ENCODE measurements at places on chromosomes 7 and 10.

DNA sequence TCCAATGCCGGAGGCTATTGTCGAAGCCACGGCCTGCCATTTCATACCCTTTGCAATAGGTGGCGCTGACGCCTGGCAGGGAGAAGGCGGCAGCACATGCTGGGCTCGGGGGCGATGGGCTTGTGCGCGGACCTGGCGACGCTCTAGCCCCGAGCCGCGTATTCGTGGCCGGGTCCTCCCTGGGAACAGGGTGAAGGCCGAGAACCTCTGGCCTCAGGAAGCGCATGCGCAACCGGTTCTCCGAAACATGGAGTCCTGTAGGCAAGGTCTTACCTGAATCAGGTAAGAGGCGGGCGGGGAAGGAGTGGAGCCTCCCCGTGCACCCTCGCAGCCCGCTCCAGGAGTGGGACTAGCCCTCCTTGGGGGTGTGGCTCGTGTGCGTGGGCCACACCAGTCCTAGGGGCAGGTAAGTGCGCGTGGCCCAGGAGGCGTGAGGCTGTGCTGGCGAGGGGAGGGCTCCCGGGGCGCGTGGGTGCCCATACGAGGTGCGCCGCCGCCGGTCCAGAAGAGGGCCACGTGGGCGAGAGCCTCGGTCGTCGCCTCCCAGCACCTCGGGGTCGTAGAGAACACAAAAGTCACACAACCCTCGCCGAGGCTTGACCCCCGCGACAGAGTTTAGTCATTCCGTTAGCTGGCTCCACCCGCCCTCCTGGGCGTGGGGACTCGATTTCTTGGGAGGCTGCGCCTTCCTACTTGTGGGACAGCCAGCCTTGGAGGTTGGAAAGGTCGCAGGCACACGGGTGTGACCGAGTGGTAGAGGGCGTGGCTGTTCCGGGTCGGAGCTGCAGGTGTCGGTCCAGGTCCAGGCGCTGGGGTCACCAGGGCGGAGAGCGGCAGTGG is 5.6 kb upstream of the MEST start:
- no peak for ATAC-seq

GRCh38 chr10:12250181-12250580 is 54.2 kb downstream of the CDC123 start:
- no peak for ATAC-seq

- ATAC-seq, result no peak
Measured at GRCh38 chr7:112262855-112263487, 56.5 kb downstream of the ZNF277 start.

DNA sequence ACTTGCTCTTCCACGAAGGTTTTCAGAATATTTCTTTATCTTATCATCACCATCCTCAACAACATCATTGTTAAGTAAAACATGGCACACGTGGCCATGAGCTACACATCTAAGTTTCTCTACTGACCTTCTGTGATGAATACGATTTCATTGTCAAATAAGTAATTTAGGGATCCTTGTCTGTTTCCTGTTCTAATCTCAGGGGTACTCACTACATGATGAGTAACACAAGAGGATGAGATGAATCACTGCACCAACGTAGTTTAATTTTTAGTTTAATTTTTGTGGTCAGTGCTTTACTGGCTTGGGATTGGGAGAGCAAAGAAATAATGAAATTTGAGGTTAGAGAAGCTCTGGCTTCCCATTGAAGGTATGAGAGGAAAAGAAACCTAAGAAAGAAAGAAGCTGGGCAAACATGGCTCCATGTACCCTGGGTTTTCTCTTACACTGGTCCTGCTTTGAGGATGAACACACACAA is 461.9 kb upstream of the KLF6 start:
- ATAC-seq, result peak; percentile 69

DNA sequence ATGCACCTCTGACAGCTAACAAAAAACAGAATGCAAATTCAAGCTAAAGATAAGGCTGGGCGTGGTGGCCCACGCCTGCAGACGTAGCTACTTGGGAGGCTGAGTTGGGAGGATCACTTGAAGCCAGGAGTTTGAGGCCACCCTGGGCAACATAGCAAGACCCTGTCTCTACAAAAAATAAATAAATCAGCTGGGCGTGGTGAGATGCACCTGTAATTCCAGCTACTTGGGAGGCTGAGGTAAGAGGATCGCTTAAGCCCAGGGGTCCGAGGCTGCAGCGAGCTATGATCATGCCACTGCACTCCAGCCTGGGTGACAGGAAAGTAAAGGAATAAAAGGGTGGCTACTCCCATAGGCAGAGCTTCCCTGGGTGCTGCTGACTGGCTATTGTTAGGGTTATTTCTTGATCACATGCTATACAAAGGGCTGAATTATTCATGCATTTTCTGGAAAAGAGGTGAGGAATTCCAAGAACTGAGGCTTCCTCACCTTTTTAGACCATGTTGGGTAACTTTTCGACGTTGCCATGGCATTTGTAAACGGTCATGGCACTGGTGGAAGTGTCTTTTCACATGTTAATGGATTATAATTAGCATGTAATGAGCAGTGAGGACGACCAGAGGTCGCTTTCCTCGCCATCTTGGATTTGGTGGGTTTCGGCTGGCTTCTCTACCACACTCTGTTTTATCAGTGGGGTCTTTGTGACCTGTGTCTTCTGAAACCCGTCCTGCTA is 6.9 kb upstream of the PSMG3 start:
- ATAC-seq, result no peak

GRCh38 chr10:43857931-43858315 is 209.2 kb upstream of the ZNF32 start:
- ATAC-seq, result no peak

- no peak for ATAC-seq
Measured at GRCh38 chr10:30631188-30631587, 1.6 kb upstream of the LYZL2 start.

- no peak for ATAC-seq
Measured at GRCh38 chr10:36736311-36736710, 389.1 kb upstream of the ANKRD30A start.

DNA sequence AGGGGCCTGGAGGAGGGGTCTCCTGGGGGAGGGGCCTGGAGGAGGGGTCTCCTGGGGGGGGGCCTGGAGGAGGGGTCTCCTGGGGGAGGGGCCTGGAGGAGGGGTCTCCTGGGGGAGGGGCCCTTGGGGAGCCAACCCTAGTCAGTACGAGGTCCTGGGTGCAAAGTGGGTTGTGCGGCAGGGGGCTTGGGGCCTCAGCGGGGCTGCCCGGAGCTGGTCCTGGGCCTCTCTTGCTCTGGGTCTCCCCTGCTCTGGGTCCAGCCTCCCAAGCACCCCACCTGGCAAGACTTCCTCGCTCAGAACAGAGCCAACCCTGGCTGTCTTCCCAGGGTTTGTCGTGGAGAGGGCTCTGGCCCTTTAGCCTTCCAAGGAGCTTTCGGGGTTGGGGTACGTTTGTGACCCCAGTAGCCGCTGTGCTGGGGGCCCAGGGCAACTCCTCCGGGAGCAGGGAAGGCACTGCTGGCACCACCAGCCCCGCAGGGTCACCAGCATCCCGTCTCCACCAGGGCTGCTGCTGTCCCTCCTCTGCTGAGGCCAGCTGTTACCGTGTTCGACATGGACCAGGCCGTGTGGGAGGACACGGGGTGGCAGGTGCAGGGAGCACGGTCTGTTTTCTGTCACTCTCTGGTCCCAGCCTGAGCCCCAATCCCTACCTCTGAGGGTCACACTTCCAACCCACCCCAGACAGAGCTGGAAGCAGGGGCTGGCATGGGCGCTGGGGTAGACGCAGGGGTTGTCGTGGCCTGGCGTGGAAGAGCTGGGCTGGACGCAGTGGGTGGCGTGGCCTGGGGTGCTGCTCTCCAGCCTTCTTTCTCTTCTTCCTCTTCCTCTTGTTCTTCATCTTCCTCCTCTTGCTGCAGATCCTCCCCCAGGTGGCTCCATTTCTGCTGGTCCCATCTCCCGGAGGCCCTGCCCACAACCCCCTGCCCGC is 22.8 kb downstream of the PWWP2B start:
- ATAC-seq, result no peak

GRCh38 chr10:7544203-7544602 is 122.6 kb downstream of the ITIH5 start:
- ATAC-seq, result no peak

GRCh38 chr7:7251742-7252141 is 69.4 kb downstream of the C1GALT1 start:
- no peak for ATAC-seq

DNA sequence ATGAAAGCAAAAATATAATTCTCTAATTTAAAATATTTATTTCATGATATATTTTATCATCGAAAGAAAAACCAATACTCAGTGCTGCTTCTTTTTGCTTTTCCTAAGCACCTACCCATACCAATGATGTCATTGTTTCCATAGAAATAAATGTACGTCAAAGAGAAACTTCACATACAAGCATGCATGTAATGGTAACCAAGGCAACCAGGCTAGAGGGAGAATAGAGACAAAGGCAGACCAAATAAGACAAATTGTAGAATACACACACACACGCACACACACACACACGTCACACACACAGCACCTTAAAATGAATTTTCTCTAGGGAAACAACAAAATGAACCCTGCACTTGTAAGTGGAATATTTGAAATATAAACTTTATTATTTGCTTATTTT is 75.5 kb downstream of the MACC1 start:
- ATAC-seq, result no peak

GRCh38 chr7:135975166-135975565 is 2.0 kb downstream of the MTPN start:
- ATAC-seq, result no peak

- no peak for ATAC-seq
Measured at GRCh38 chr10:87105446-87106124, 10.6 kb downstream of the SHLD2 start.

DNA sequence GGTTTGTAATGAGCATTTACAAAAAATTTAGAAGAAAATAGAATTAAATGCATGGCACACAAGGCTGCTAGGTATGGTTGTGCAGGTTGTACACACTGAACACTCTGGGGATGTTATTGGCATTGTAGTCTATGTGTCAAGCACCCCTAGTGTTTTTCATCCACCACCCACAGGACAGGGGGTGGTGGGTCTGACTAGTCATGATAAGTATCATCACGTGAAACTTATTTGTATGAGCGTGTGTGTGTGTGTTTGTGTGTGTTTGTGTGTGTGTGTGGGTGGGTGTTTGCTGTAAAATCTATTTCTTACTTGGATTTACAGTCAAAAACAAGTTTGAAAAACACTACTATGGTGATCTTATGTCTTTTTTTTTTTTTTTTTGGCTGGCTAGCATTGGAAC is 66.5 kb downstream of the MAP3K8 start:
- no peak for ATAC-seq

DNA sequence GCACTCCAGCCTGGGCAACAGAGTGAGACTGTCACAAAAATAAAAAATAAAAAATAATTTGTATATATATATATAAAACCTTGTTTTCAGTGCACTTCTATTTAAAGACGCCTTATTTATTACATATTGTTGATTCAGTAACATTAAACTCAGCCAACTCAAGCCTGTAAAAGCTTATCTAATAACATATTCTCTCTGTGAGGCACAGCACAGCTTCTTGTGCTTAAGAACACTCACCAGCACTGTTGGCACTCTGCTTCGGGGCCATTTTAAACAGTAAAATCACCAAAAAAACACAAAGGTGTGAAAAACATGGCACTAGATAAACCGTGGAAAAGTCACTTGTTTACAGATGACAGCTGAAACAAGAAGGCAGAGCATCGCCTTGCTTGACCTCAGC is 89.0 kb upstream of the C10orf90 start:
- ATAC-seq, result no peak

- no peak for ATAC-seq
Measured at GRCh38 chr7:66739953-66740301, 606 bp upstream of the RABGEF1 start.

DNA sequence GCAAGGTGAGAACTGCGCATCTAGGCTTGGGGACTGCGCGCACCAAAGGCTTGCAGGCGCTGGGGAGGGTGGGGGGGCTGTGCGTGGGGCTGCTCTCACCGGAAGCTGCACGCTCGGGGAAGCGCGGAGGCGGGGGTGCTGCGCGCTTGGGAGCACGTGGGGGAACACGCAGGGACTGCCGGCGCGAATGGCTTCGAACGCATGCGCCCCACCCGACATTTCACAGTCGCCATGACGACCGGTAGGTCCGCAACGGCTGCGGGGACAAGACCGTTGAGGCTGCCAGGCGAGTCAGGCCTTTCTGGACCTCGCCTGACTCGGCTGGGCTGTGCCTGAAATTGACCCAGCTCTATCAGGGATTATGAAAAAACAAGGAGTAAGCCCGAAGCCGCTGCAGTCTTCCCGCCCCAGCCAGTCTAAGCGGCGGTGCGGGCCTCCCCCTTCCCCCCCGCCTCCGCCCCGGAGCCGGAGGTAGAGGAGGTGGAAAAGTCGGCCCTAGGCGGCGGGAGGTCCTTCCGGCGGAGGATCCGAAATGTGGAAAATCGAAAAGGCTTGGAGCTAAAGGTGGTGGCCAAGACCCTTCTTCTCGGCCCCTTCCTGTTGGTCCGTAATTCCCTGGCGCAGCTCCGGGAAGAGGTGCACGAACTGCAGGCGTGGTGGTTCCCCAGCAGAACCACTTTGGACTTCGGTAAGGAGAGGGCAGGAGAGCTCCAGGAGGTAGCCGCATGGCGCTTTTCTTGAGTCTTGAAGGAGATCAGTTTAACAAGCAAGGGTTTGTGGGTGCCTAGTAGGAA is 34.9 kb upstream of the STEAP1 start:
- peak; percentile 77 for ATAC-seq

DNA sequence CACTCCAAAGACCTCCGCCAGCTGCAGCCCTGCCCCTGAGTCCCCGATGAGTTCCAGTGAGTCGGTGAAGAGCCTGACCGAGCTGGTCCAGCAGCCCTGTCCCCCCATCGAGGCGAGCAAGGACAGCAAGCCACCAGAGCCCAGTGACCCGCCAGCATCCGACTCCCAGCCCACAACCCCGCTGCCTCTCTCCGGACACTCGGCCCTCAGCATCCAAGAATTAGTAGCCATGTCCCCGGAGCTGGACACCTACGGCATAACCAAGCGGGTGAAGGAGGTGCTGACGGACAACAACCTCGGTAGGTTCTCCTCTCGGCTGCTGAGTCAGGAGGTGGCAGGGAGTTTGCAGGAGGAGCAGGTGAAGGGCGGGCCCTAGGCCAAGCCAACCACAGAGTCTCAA is 59.3 kb upstream of the SH2B2 start:
- no peak for ATAC-seq

- no peak for ATAC-seq
Measured at GRCh38 chr10:80410578-80411145, 2.3 kb downstream of the PRXL2A start.

DNA sequence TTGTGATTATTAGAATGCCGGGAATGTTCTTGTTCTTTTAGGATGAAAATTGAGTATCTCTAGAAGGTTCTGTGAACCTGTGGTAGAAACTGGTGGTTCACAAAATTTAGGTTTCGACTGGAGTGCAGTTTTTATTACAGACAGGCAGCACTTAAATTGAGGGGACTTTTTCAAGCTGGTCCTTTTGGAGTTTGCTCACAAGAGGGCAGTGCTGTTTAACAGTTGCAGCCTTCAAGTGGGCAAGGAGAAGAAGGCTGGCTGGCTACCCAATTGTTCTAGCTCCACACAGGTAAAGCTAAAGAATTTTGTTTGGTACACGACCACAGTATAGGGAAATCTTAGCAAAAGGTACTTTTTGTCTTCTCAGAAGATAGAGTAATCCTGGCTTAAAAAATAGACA is 233.6 kb downstream of the SNX13 start:
- peak; percentile 97 for ATAC-seq
